ENCODE measurements at places on chromosomes 5 and 9.

GRCh38 chr5:142403583-142403982 is 78.8 kb upstream of the SPRY4 start:
- DNase-seq = peak; percentile 72

DNA sequence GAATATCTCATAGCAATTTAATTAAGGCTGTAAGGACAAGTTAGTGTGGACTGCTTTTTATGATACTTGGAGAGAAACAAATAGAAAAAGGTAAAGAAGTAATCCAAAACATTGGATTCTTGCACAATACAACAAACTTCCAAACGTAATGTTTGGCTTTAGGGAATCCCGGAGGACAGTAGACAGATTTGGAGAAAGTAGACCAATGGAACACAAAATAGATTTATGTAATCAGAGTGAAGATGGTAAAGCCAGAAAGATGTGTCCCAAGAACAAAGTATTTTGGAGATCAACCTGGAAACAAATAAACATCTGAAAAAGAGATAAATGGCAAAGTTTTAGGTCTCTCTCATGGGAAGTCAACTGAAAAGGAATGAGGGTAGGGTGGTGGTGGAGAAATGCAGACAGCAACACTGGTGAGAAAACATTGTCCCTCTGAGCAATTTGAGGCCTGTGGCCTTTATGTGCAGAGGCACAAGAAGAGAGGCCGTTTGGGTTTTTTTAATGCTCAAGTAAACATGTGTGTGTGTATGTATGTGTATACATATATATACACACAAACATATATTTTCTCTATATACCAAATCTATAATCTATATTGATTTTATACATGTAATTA is 620.6 kb downstream of the PDE4D start:
- DNase-seq = no peak

DNA sequence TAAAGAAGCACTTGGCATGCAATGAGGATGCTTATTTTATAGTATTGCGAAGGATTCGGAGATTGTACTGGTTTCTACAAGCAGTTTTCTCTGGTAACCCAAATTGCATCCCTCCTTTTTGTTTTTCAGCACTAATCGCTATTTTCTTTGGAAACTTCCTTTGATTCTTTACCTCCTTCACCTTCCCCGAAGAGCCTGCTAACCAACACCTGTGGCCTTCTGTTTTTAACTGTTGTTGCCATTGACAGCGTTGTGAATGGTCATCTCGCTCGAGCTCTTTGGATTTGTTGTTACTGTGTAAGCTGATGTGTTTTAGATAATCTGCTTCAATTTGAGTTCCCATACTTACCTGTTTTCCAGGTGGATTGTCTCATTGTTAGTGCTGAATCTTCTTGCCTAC is 1.1 kb downstream of the CNOT6 start:
- no peak for DNase-seq

DNA sequence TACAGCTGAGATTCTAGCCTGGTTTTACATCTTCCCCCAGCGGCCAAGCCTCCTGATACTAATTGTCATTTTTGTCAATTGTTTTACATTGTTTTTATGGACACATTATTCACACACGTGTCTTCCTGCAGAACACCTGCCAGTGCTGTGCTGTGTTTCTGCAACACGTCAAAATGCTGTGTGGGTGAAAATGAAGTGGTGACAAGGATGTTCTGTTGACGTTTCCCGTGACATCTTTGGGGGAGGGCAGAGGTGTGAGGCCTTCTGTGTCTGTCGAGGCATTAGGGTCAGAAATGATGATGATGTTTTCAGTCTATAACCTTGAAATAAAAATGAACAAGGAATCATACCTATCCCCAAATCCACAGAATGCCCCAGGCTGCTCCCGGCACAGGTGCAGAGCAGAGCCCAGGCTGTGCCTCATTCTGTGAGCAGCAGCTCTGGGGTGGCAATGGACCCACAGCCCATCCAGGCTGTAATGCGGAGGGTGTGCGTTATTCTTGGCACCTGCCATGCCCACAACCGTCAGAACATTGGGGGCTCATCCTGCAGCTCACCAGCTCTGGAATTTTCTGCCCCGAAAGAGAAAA is 23.6 kb upstream of the CEP72 start:
- no peak for DNase-seq

GRCh38 chr5:138631096-138631928 is 56.1 kb upstream of the HSPA9 start:
- DNase-seq = no peak

DNA sequence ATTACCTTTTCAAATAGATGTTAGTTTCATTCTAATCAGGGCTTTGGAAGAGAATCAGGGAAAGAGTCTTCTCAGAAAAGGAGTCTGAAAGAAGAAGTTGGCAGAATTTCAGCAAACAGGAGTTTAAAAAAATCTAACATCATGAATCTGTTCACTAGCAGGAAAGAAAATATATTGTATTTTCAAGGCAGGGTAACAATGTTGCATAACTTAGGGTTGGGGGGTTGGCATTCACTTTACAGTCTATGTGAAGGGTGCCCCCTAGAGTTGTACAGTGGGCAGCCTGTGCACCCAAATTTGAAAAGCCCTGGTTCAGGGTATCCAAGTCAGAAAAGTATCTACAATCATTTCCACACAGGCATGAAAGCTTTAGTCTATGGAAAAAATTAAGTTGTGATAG is 348.4 kb upstream of the SLC30A5 start:
- no peak for DNase-seq

GRCh38 chr5:9502864-9503263 is 43.0 kb downstream of the SEMA5A start:
- no peak for DNase-seq

DNA sequence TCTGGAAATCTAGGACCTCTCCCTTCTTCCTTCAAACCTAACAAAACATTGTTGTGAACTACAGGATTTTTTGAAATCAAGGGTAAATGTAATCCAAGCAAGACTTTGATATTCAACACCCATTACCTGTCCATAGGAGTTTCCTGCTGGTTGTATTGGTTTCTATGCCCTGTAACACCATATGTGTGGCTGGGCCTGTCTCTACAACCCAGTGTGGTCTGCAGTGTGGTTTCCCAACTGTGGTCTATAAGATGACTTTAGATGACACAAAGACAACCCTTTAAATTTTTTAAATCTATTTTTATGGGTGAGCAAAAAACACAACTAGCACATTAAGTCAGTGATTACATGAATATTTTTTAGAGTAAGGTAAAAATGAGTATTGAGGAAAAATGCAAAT is 93.1 kb downstream of the SMIM15 start:
- no peak for DNase-seq

DNA sequence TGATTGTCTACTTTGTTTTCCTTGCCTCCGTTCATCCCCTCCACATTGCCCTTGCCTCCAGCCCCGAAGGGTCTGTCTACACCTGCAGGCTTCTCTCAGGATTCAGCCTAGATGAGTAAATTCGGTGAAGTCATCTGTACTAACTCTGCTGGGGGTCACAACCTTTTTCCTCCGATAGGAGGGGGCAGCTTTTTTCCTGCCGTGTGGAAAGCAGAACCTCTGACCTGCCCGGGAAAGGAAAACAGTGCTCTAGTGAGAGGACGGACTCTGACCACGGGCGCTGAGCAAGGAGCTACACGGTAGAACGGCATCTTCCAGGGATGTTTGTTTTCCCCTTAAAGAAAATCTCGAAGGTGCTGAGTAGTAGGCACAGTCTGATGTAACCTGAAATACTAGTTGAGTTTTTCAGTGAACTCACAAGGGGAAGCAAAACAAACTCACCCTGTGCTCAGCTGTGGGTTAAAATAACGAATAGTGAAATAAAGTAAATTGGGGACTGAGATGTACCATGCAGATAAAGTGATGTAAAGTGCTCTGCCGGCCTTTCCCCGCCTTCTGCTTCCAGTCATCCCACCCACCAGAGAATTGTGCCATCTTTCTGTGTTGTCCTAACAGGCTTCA is 281.8 kb downstream of the AOPEP start:
- DNase-seq = peak; percentile 38

- peak; percentile 91 for DNase-seq
These were observed 125.6 kb downstream of the PAPPA start for GRCh38 chr9:116279230-116279629.

DNA sequence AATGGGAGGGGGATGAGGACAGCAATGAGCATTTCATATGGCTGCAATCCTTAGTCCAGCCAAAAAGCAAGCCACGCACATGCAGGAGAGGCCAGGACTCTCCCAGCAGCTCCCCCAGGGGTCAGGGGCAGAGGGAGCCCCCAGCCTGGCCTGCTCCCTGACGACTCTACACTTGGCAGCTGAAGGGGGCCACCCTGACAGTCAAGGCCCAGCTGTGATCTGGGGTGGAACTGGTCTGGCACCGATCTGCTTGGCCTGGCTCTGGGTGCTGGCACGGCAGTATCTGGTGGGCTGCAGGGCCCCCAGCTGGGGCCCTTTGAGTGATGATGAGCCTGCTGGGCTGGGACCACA is 118.1 kb downstream of the ADAMTS2 start:
- DNase-seq = no peak

- no peak for DNase-seq
These were observed 26.7 kb upstream of the UBAC1 start for GRCh38 chr9:135987838-135988404.

- DNase-seq = no peak
These were observed 182.5 kb downstream of the HSPA4 start for GRCh38 chr5:133234273-133234672.

DNA sequence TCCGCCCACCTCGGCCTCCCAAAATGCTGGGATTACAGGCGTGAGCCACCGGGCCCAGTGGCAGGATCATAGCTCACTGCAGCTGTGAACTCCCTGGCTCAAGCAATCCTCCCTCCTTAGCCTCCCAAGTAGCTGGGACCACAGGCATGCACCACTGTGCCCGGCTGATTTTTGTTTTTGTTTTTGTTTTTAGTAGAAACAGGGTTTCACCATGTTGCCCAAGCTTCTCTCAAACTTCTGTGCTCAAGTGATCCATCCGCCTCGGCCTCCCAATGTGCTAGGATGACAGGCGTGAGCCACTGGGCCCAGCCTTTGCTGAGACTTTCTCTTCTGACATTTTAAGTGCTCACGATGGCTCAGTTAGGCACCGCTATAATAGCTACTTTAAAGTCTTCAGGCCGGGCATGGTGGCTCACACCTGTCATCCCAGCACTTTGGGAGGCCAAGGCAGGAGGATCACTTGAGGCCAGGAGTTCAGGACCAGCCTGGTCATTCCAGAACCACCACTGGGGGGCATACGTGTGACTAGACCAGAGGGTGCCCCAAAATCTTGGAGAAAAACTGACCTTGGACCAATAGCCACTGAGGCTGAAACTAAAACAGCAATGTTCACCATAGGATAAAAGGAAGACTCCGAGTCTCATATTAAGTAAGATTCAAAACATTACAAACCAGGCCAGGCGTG is 3.1 kb upstream of the ENTPD8 start:
- no peak for DNase-seq

- no peak for DNase-seq
These were observed 28.6 kb downstream of the GADD45G start for GRCh38 chr9:89633404-89633803.

GRCh38 chr5:166746506-166746905 is 1544.9 kb upstream of the WWC1 start:
- DNase-seq = no peak

GRCh38 chr5:6446626-6447309 is 1.9 kb upstream of the UBE2QL1 start:
- DNase-seq = no peak

DNA sequence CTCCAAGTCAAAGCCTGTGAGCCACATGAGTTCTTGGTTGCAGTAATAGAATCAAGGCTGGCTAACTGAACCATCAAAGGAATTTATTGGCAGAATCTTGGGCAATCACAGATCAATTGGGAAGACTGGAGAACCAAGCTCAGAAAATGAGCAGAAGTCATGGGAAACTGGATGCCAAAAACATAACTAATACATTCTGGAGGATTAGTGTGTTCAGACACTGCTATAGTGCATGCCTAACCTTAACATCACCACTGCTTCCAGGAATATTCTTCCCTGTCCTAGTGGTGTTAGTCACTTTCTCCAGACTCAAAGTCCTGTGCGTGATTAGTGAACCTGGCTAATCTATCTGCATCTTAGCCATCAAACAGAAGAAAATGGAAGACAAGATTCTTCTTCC is 843.7 kb downstream of the EFNA5 start:
- no peak for DNase-seq

DNA sequence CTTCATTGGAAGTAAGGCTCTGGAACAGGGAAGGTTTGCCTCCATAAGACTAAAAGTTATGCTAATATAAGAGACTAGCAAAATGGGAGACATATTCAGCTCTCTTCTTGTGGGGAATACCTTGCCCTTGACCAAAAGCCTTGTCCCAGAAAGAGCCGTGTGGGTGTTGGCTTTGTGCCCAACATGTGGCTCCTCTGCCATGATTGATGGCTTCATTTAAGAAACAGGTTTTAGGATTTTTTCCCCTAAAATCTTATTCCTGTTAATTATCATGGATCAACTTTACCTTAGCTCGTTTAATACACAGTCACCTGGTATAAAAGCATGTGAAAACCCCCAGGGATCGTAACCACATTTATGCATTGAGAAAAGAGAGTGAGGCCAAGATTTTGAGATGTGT is 38.9 kb downstream of the DOCK8 start:
- DNase-seq = no peak

GRCh38 chr5:82018462-82018861 is 46.6 kb downstream of the ATG10 start:
- DNase-seq = peak; percentile 82

DNA sequence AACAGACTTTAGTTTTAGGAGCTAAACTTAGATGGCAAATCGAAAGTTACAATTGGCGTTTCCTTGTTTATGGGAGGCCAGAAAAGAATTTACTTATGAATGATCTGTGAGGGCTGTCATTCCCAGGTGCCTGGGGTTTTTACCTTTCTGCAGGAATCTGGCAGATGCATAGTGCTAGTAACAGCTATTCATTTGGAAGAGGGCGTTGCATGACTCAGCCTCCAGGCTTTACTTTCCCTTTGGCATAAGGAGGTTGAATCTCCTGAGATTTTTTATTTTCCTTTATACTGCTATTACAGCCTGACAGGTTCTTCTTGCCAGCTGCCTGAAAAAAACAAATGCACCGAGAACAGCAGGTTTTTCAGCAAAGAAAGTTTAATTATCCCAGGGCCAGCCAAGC is 30.0 kb downstream of the CARD6 start:
- DNase-seq = no peak

DNA sequence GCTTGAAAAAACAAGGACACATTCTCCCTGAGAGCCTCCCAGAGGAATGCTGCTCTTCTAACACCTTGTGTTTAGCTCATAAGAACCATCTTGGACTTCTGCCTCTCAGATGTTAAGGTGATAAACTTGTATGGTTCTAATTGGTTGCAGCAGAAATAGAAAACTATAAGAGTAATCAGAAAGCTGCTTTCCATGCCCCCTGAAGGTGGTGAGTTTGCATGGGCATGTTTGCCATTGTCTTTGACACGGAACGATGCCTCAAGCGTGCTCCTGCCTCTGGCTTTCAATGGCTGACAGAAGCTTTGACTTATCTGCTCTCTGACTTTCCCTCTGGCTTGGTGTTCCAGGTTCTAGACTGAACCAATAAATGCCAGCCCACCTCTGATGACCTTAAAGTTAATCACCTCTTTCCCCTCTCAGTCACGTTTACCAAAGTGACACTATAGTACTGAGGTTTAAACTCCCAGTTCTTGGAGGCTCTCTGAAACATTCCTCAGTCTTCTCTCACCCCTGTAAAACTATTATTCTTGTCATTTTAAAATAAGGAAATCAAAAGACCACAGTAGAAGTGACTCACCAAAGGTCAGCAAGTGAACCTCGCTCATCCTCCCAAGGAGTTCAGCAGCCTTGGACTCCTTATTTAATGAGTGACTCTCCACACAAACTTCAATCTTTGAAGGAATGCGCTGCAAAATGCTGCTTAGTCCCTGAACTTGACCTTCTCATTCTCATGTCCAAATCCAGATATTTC is 103.6 kb downstream of the PIK3R1 start:
- DNase-seq = no peak
